Purkinje cell (primary cell): ENCODE measurements at places on chromosomes 3 and 15. TPM values are rescaled to one million over a fixed set of nuclear protein-coding genes. Genes with fewer than 3 reads are reported as not detected.

ADCY5 gene
- polyA plus RNA-seq, result 0.21 and 0.99 TPM in 2 replicates

PATL2 gene
- polyA plus RNA-seq, result not detected in 2 replicates

RETNLB gene
- not detected in 2 replicates for polyA plus RNA-seq

ARHGEF3 gene
- polyA plus RNA-seq, result 10.4 and 14.5 TPM in 2 replicates
